ENCODE measurements at places on chromosomes 3 and 15. TPM values are rescaled to one million over a fixed set of nuclear protein-coding genes. Genes with fewer than 3 reads are reported as not detected.

- no peak for DNase-seq
Observed at GRCh38 chr3:197325773-197326172, 27.4 kb upstream of the DLG1 start.

Gene UBAP1L
- total RNA-seq: 1.2 TPM

- no peak for DNase-seq
Observed at GRCh38 chr3:71022551-71023335, 560.8 kb downstream of the FOXP1 start.

GRCh38 chr3:195757438-195757770, 36.6 kb downstream of the MUC20 start:
- DNase-seq: no peak

DNA sequence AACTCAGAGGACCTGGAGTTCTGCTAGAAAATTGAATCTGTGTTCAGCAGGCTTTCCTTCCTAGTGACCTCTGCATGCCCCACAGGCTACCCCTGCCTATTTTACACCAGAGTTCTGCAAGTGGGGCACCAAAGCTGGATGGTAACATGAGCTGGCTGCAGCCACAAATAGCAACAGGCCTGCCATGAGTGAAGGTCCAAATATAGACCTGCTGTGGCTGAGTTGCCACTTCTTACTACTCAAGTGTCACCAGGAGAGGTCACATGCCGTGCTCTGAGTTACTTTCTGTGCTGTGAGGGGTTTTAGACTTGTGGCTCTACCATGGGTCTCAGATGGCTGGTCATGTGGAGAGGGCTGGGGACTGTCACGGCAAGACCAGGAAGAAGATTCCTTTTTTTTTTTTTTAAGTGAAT, at the start of gene FSD2:
Gene FSD2 (minus strand): TSS at position 76 of the 413 bp plus-strand sequence. CDS start 18,679 bp downstream, outside the sequence.
- DNase-seq: no peak

DNA sequence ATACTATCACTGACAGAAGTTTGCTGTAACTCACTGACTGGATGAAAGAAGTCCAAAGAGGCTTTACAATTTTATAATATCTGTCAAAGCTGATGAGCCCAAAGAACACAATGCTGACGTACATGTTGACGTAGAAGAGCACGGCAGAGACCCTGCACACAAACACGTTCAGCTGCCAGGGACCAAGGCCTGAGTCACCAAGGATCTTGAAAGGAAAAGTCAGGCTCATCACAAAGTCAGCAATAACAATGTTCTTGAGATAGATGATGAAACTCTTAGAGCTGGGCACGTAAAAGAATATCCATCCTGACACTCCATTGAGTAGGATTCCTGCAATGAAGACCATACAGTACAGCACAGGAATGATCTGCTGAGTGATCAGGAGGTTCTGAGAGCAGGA, 10.9 kb upstream of the GPR171 start:
- DNase-seq: no peak
